Right ventricle myocardium inferior (tissue), 1 donor: ENCODE measurements at places on chromosomes 7 and 10. TPM values are rescaled to one million over a fixed set of nuclear protein-coding genes. Genes with fewer than 3 reads are reported as not detected.

The KCNMA1 gene
- 2.2 TPM for total RNA-seq

The CALD1 gene
- total RNA-seq, result 99.1 TPM

The CADPS2 gene
- total RNA-seq, result 20.8 TPM

The TWIST1 gene
- total RNA-seq, result 1.6 TPM

The SPACDR gene
- total RNA-seq, result 0.35 TPM

The TSPAN13 gene
- total RNA-seq, result 16.7 TPM

The NKX2-3 gene
- total RNA-seq, result not detected

The GOLGA7B gene
- total RNA-seq, result 0.08 TPM

The CUBN gene
- total RNA-seq, result 0.92 TPM

The TMEM196 gene
- not detected for total RNA-seq

- no peak for DNase-seq
These were observed 263.2 kb downstream of the POU6F2 start for GRCh38 chr7:39240864-39241263.

DNA sequence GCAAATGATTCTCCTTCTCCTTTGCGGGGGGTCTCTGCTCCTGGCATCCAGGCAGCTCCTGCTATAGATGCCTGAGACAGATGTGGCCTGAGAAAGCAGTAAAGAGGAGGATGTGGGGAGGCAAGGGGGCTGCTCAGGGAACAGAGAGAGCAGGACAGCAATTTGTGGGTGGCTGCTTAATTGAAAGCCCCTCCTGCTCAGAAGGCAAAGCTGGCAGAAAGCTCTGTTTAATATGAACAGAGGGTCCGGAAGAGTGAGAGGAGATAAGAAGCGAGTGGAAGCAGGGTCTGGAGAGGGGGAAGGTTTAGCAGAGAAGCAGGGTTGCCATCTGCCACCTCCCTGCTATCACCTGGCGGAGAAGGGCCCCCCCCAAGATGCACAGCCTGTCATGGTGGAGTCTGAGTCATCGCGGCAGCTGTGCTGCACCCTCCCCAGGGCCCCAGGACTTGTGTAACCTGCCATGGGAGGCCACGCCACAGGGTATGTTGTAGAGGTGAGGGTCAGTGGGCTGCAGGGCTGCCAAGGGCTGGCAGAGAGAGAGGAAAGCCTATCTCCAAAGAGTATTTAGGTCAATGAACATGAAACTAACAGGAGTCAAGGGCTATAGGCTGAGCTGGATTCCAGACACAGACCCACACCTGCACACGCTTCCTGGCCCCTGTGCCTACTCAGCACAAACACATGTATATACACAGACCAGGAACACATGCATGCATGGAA, 1109.8 kb upstream of the AUTS2 start:
- no peak for DNase-seq

- no peak for DNase-seq
These were observed 233.3 kb downstream of the LRRN3 start for GRCh38 chr7:111324228-111324627.

DNA sequence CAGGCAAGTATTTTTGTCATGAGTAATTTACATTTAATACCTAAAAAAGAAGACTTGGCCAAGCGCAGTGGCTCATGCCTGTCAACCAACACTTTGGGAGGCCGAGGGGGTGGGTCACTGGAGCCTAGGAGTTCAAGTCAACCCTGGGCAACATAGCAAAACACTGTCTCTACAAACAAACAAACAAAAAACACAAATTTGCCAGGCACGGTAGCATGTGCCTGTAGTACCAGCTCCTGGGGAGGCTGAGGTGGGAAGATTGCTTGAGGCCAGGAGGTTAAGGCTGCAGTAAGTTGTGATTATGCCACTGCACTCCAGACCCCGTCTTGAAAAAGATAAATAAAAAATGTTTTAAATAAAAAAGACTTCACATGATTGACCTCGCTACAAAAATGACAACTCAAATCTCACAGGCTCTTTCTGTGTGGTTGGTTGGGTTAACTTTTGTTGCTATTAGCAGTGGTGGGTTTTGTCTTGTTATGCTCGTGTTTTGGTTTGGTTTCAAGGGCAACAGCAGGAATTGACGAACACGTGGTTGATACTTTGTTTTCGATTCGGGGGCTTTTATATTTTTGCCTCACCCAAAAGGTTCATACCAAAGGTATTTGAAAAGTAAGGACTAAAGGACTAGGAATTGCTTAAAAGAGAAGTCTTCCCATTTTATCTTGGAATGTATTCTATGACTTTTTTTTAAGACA, 227.2 kb upstream of the MKLN1 start:
- no peak for DNase-seq

GRCh38 chr7:42478717-42479116, 241.7 kb upstream of the GLI3 start:
- DNase-seq, result no peak

- DNase-seq, result no peak
These were observed 123.3 kb downstream of the CELF2 start for GRCh38 chr10:11140963-11141362.

DNA sequence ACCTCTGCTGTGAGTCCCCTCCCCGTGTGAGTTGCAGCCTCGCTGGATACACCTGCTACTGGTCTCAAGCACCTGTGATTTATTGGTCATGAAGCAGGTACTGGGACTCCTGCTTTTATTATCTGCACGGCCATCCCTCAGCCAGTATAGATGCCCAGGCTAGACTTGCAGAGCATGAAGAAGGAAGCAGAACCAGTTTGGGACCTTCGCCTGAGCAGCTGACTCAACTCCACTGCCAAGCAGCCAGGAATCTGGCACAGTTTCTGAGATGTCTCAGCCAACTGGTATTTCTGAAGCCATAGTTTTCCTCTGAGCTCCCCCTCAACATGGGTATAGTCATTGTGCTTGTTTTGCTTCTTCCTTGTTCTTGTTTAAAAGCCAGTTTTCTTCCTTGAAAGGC, 28.0 kb upstream of the SLC39A12 start:
- DNase-seq, result no peak

DNA sequence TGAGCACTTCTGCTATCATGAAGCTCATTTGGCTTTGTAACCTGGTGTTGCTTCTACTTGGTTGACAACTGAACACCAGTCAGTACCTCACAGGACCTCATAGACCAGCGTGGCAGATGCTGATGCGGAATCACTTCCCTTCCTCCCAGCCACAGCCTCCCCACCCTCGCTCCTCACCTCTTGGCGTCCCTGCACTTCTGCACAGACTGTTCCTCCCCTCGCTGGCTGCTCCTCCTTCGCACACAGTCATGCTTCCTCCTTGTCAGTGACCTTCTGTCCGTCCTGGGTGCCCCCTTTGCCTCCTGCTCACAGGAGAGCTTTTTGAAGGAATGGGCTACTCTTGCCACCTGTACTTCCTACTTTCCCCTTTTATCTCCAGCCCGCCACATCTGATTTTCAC, 61.4 kb upstream of the CTBP2 start:
- DNase-seq, result no peak

DNA sequence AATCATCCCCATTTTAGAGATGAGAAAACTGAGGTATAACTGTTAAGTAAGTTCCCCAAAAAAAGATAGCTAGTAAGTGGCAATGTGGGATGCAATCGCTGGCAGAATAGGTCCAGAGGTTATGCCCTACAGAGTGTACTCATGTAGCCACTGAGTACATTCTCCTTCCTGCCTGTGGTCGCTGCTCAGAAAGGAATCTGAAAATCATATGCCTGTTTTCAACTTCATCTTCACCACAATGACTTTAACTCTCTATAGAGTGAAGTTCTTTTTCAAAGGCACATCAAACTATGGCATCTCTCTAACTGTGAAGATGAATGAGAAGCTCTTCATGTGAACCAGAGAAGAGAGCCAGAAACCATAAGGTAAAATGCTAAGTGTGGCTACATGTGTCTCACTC, 162.2 kb upstream of the SLC25A13 start:
- no peak for DNase-seq

- DNase-seq, result no peak
These were observed 282.1 kb upstream of the PPP2R2D start for GRCh38 chr10:131618587-131619267.

- no peak for DNase-seq
These were observed 35.2 kb downstream of the PPIF start for GRCh38 chr10:79382491-79382941.

DNA sequence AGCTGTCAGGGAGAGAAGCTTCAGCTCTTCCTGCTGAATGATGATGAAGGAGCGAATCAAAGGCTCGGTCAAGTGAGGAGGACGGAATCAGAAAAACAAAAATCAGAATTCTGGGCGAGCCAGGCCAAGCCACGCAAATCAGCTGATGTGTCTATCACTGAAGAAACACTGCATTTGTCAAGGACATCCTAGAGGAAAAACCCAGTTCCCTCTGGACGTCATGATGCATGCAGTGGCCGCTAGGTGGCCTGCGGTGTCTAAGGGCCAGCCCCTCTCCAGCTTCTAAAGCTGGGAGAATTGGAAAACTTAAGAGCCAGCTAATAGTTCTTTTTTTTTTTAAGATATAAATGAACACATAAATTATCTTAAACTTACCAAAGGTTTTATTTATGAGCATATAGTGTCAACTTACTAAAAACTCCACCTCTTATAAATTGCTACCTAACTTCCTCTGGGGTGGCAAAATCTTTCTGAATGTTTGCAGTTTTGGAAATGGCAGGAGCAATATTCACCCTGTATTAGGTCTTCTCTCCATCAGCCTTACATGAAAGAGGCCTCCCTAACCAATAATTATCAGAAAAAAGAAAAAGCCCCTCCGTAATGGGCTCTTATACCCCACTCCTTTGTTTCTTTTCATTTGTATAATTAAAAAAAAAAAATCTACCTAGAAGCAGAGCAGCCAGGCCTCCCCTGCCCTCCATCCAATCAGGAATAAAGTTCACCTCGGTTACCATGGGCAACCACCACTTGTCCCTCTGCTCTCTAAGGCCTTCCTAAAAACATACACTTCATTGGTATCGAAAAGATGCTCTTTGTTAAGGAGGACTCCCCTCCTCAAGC, 186.8 kb downstream of the USP6NL start:
- no peak for DNase-seq

GRCh38 chr10:125149036-125149679, 11.2 kb downstream of the CTBP2 start:
- DNase-seq, result peak; percentile 79

GRCh38 chr7:128010391-128011127, 20.7 kb downstream of the LRRC4 start:
- no peak for DNase-seq

GRCh38 chr10:110420401-110421193, 77.1 kb upstream of the DUSP5 start:
- no peak for DNase-seq

- DNase-seq, result no peak
These were observed 24.8 kb downstream of the INPP5F start for GRCh38 chr10:119750391-119751230.

DNA sequence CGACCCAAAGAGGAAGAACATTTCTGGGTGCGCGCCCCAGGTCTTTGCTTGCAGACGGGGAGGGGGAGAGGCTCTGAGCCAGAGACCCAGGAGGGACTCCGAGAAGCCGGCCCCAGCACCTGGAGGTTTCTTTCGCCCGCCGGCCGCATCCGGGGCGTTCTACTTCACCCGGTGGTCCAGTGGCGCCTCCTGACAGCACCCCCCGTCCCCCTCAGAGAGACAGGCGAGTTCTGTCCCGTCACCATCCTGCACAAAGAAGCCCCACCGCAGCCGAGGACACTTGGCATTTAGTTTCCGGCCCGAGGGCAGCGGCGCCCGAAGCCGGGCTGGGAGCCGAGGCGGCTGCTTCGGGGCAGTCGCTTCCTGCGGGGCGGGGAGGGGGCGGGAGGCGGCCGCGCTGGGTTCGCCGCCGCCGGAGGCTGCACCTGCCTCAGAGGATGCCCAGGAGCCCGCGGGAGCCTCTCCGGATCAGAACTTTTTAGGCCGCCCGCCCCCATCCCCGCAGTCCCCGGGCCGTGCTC, at the start of gene TMEM178B:
TMEM178B (plus strand) TSS at position 424 of the 521 bp plus-strand sequence.
- no peak for DNase-seq

GRCh38 chr10:93992400-93993030, 1.2 kb upstream of the PLCE1 start:
- no peak for DNase-seq

DNA sequence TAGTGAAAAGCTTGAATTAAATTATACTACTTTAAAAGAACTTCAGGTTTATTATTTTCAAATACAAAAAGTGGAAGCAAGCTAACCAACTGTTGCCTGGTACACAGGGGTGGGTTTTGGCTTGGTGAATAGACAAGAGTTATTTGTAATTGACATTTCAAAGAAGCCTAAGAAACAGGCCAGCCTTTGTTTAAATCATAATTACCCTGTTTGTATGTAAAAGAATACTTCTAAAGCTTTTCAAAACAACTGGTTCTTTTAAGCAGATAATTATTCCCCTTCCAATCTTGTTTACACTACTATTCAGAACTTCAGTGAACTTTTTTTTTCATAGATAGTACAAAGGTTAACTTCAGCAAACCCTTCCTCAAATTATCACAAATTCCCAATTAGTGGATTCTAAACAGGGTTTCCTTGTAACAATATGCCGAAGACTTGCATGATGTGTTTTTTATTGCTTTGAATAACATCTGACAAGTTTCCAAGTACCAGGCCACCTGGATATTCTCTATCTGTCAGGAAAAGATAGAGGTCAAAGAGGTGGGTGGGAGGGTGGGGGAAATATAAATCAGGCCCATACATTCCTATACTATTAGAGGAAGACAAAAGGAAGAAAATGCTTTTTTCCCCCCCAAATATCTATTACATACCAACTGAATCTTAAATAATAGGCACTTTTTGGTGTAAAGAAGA, 20.4 kb downstream of the SSMEM1 start:
- no peak for DNase-seq

- DNase-seq, result no peak
These were observed 27.6 kb upstream of the OPTN start for GRCh38 chr10:13072339-13072738.

- DNase-seq, result no peak
These were observed 348.9 kb upstream of the NPSR1 start for GRCh38 chr7:34309116-34309515.

GRCh38 chr10:76735866-76736265, 901.7 kb downstream of the KCNMA1 start:
- no peak for DNase-seq

DNA sequence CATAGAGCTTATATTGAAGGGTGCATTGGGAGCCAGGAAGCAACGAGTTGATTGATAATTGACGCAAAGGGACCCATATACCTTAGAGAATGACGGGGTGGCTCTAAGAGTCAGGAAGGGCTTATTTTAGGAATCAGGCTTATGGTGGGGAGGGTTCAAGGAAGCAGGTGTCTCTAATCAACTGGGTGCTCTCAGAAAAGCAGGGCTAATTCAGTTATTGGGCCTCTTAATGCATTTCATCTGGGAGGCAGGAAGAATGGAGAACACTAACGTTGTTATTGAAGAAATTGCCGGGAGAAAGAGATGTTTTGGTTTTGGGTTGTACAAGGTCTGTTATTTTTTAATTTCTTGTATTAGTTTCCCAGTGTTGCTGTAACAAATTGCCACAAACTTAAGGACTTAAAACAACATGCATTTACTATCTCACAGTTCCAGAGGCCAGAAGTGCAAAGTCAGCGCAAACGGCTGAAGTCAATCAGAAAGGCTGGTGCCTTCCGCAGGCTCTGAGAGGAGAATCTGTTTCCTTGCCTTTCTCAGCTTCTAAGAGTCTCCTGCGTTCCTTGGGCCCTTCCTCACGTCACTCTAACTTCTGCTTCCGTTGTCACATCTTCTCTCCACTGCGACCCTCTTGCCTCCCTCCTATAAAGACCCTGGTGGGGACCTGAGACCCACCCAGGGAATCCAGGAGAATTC, 328.4 kb upstream of the C7orf33 start:
- no peak for DNase-seq
